ENCODE measurements at places on chromosomes 7 and 10. TPM values are rescaled to one million over a fixed set of nuclear protein-coding genes. Genes with fewer than 3 reads are reported as not detected.

DNA sequence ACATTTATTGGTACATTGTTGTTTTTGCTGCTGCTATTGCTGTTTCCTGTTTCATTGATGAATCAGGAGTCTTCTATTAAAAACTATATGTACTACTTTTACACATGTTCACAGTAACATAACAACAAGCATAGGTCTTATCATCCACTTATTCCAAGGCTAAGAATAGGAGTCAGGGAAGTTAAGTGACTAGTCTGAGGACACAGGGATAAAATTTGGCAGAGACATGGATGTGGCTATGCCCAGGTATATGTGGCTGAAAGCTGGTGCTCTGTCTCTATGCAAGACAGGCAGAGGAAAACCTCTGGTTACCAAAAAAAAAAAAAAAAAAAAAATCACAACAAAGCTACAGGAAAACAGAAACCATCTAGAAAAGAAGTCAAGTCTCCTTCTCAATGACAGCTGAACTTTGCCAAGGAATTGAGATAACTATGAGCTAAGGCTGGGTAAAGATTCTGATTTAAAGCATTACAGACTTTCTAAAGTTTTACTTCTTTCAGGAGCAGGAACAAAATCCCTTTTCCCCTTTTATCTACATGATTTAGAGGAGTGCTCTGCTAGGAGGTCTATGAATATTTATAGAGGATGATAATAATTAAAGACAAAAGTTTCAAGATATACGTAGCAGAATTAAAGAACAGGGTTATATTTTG lies 70.0 kb downstream of the GPR141 start:
- DNase-seq, result no peak

- peak; percentile 30 for DNase-seq
Measured at GRCh38 chr7:57201895-57202210, 69.6 kb upstream of the ZNF479 start.

Gene MOGAT3
- total RNA-seq, result not detected

DNA sequence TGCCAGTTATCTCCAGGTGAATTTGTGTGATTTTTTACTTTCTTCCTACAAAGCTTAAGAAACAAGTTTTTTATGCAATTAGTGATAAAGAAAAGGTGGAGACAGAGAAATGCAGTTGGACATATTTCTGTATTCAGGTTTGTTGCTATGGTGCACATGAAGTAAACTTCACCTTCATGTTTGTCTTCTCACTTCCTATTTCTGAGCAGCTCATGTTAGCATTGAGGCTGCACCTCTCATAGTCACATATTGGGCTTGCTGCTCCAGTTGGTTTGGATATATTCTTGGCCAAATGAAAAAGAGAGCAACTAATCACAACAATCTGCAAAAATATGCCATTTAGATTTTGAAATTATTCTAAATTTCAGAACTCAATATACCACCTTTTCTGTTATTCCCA lies 475.6 kb upstream of the ZWINT start:
- DNase-seq, result no peak

Gene PAPOLB
- total RNA-seq, result not detected

GRCh38 chr10:62237506-62237905 lies 31.1 kb downstream of the RTKN2 start:
- DNase-seq, result no peak

Gene OR2A7
- total RNA-seq, result not detected
